ENCODE measurements at places on chromosomes 11 and 22.
A peak's percentile ranks its signal among the peaks of the same experiment; 100 is the strongest.

- no peak for DNase-seq
These were observed 55.0 kb upstream of the VSTM5 start for GRCh38 chr11:93905384-93905783.

DNA sequence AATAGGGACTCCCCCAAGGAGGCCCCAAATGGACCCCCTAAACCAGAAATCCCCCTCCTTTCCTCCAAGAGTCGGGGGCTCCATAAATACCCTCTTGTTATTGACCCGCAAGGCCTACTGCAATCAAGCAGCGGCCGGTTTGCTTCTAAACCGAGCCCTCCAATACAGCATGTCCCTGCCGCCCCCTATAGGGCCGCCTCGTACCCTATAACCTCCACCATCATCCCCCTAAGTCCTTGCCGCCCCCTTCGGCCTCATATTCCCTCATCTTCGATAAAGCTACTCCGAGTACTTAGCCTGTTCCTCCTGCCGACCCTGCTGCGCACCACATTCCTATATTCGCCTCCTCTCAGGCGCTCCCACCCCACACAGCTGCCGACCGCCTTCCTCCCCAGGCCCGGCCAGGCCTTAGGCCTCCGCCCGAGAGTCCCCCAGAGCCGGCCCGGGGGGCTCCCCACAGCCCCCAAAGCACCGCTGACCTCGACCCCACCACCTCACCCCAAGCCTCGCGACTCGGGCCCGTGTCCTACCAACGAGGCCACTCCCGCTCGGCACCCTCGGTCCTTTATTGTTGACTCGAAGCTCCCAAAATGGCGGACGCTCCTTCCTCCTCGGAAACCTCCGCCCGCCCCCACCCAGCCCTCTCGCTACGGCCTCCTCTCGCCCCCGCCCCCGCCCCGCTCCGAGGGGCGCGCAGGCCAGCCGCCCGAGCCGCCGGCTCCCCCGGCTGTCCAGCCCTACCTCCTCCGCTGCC lies 430 bp downstream of the DDX6 start:
- peak; percentile 59 for DNase-seq

- no peak for DNase-seq
These were observed 66.1 kb downstream of the HSD17B12 start for GRCh38 chr11:43746670-43747069.

- no peak for DNase-seq
These were observed 77.9 kb upstream of the OR5AK2 start for GRCh38 chr11:56910785-56911184.

- DNase-seq = no peak
These were observed 2.1 kb downstream of the SMIM35 start for GRCh38 chr11:118084656-118085055.

- DNase-seq = no peak
These were observed 28.4 kb downstream of the RRP8 start for GRCh38 chr11:6574816-6575715.

- DNase-seq = peak; percentile 78
These were observed 180.4 kb upstream of the B3GAT1 start for GRCh38 chr11:134592391-134592990.

GRCh38 chr22:25281675-25282345 lies 62.4 kb downstream of the CRYBB2 start:
- no peak for DNase-seq

DNA sequence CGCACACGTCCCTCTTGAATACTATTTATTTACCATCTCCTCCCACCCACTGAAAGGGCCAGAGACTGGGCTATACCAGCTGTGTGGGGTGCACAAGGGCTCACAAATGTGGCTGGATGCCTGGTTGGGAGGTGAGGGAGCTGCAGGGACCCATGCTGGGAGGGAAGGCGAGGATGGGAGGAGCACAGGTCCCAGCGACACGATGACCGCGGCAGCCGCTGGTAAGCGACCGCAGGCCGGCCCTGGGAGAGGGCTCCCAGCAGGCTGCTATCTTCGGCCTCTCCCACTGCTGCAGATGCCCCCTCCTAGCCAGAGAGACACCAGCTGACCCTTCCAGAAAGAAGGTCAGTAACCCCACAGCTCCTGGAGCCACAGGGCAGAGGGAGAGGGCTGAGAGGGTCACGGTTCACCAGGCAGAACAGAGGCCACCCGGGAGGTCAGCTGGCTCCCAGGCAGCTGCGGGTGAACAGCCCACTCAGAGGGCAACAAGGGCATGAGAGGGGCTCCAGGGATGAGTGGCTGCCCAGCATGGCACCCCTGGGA lies 163.9 kb downstream of the CRYBB2 start:
- no peak for DNase-seq

Data from stimulated activated effector memory CD8-positive, alpha-beta T cell treated with anti-CD3 and anti-CD28 coated beads, Interleukin-12 subunit alpha, Interleukin-12 subunit beta, amount 100 ng/mL, for 72 hours (primary cell).